Tibial nerve (tissue), 4 donors: ENCODE measurements at places on chromosomes 4 and X.

DNA sequence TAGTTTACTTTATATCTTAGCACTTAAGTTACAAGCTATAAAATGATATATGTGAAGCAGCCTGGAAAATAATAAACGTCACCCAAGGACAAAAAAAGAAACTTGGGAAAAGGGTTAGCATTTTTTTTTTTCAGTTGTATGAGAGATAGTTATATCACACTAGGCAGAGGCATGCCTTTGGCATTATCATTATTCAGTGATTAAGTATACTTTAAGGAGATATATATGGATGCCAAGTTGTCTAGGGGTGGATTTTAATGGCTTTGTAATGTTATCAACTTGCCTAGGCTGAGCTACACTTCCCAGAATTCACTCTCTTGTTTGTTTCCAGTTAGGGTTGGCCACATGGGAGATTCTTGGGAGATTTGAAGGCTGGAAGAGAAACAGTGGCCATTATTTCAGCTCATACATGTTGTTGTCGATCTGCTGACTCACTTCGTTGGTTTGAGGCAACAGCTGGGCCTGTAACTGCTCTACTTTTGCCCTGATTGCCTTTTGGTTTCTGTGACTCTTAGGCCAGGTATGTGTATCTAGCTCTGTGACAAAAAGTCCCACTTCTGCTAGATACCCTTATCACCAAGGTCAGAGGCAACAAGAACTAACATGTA lies 11.5 kb upstream of the SRPX start:
- no peaks in the 10 kb centered on the region for H3K36me3 ChIP-seq
- H3K4me3 ChIP-seq, result no peak overlapping the region
- H3K27ac ChIP-seq, result no peak overlapping the region

GRCh38 chrX:153888344-153888743 lies 2.4 kb upstream of the L1CAM start:
- H3K4me1 ChIP-seq, result no peaks in the 10 kb centered on the region
- DNase-seq, result no peak
- no peak overlapping the region for H3K27ac ChIP-seq

DNA sequence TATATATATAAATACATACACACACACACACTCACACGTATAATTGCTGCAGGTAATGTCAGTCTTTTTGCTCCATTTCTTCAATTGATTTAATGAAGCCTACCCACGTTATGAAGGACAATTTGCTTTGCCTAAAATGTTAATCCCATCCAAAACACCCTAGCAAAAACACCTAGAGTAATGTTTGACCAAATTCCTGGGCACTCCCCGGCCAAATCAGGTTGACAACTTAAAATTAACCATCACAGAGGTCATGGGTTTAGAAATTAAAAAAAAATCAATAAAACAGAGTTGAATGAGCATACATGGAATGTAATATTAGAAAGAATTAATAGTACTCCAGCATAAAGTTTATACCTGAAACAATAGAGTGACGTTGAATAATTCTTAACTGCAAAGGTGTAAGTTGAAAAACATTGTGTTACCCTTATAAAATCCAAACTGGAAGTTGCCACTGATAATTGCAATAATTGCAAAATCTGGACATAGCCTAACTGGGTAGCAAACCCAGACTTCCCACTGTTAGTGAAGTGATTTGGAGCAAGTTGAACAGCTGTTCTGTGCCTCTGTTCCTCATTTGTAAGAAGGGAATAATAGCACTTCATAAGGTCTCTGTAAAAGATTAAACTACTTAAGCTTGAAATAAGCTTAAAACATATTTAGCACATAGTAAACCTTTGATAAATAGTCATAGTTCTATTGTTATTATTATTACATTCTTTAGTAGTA lies 2120.5 kb downstream of the PCDH7 start:
- H3K4me3 ChIP-seq, result no peak overlapping the region
- no peaks in the 10 kb centered on the region for H3K27me3 ChIP-seq
- no peaks in the 10 kb centered on the region for H3K36me3 ChIP-seq
- no peak overlapping the region for H3K27ac ChIP-seq
- no peaks in the 10 kb centered on the region for H3K4me1 ChIP-seq

DNA sequence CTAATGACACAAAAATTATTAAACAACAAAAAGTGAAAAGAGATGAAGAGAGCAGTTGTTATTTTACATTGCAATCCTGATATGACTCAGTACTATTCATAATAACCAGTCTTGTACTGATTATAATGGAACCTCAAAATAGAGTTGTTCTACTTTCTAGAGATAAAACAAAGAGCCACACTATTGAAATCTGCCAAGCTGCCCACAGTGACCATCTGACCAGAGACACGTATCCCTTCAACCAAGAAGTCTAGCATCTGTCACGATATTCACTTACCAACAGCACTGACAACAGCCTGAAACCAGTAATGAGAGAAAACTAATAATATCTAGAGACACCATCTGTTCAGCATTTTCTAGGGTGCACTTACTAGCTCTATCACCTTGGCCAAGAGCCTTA lies 466.7 kb downstream of the NKX6-1 start:
- H3K27ac ChIP-seq, result no peak overlapping the region
- no peaks in the 10 kb centered on the region for H3K36me3 ChIP-seq
- no peaks in the 10 kb centered on the region for H3K4me1 ChIP-seq

DNA sequence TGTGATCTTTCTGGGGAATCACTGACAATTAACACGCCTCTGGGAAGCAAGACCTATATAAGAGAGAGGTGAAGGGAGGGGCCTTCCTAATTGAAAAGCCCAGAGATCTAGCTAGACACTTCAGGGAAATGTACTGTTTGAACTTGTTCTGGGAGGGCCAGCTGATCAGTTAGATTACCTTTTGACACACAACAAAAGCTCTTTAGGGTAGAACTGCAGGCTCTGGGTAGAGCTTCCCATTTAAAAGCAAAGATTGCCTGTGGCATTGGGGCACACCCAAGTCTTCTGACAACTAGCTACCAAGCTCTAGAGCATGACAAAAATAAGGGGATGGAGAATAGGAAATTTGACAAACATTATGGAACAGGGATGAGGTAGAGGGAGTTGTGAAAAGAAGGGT lies 26.3 kb downstream of the AREG start:
- no peak overlapping the region for H3K4me3 ChIP-seq
- no peak overlapping the region for H3K27ac ChIP-seq
- no peak for DNase-seq
- no peaks in the 10 kb centered on the region for H3K4me1 ChIP-seq

DNA sequence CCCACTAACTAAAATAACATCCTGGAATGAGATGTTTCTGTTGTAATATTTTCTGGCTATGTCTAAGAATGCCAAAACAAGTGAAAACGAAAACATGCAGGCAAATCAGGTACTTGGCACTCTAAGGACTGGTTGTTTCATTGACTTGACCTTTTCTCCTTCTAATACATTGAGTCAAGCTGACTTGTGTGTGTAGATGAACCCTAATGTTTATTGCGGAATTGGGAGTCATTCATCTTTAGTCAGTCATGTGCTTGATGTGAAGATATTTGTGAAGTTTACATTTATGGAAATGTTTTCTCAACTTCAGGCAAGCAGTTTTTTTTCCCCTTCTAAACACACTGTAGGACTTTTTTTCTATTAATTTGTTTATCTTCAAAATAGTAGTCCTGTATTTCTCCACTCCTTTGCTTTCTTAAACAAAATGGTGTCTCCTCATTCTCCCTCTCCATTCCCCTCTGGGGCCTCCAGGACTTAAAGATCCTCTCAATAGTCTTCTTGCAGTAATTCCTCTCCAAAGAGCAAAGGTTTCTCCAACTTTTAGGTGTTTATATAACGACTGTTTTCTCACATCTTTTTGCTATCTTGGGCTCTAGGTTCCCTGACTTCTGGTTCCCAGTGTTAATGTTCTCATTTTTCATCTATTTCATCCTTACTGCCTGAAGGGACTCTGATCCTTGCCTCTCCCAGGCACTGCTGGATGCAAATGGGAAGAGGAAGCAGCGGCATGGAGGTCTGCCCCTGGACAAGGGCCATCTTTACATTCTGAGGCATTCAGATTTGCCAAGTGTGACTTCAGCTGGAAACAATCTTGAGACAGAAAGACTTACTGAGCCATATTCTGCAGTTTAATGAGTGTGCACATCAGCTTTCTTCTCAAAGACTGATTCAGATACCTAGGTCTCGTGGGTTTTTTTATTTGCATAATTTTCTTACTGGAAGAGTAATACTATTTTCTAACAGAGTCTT lies 166.4 kb downstream of the ARHGAP6 start:
- peak overlapping the region; percentile 50 for H3K27ac ChIP-seq
- no peaks in the 10 kb centered on the region for H3K27me3 ChIP-seq
- H3K4me3 ChIP-seq, result no peak overlapping the region
- no peak for DNase-seq
- H3K36me3 ChIP-seq, result no peaks in the 10 kb centered on the region
